Body of pancreas (tissue), 4 donors: ENCODE measurements at places on chromosomes 1 and 21.
A peak's percentile ranks its signal among the peaks of the same experiment; 100 is the strongest.

- no peak for DNase-seq
These were observed 27.7 kb upstream of the NGF start for GRCh38 chr1:115365738-115366137.

DNA sequence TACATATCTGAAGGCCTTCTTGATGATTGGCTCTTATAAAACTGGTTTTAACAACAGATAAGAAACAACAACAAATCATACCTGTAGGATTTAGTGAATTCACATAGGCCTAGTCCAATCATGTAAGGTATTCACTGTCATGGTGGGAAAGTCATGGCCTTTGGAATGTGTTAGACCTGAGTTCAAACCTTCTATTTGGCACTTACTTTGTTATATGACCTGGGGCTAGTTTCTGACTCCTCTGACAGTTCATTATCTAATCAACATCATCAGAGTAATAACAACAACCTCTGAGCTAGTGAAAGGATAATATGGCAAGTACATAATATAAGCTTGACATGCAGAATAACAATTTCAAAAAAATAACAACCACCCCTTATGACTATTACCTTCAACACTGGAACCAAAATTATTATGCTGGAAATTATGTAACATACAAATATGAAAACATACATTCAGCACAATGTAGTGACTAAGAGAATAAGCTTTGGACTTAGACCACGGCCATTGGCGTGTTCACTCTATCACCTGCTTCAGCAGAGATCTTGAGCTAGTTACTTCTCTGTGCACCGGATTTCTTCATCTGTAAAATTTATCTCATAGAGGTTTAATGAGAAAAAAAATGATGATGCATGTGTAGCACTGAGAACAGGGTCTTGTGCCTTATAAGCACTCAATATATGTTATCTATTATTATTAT is 597.6 kb downstream of the LMO4 start:
- DNase-seq: no peak

GRCh38 chr21:29601047-29601446 is 302.3 kb downstream of the BACH1 start:
- DNase-seq: no peak

DNA sequence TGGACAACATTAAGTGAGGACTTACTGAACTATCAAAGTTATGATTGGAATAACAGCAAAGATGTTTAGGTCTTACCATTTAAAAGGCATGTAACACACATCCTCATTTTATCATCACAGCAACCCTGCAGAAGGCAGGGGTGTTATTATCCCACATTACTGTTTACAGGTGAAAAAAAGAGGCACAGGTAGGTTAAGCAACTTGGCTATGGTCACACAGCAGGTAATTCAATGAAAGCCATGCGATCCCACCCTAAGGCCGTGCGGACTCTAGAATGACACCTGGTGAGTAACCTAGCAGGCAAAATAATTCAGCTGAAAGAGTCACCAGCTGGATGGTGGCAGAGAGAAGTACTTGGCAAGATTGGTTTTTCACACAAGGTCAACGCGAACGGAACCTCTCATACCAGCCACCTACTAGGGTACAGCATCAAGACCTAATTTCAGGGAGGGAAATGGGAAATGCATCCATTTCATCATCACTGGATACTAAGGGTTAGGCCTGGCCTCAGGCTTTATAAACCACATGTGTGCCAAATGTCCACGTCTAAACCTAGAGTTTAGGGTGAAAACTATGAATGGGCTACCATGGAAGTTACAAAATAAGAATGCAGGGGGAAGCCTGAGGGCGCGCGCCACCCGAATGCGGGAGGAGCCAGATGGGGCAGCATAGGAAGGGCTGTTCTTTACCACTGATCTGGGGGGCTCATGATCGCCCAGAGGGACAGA is 85.3 kb downstream of the SLC66A1 start:
- DNase-seq: no peak

- DNase-seq: no peak
These were observed 77.4 kb downstream of the STUM start for GRCh38 chr1:226625832-226626576.

- DNase-seq: no peak
These were observed 369 bp upstream of the ZYG11B start for GRCh38 chr1:52725903-52726264.

DNA sequence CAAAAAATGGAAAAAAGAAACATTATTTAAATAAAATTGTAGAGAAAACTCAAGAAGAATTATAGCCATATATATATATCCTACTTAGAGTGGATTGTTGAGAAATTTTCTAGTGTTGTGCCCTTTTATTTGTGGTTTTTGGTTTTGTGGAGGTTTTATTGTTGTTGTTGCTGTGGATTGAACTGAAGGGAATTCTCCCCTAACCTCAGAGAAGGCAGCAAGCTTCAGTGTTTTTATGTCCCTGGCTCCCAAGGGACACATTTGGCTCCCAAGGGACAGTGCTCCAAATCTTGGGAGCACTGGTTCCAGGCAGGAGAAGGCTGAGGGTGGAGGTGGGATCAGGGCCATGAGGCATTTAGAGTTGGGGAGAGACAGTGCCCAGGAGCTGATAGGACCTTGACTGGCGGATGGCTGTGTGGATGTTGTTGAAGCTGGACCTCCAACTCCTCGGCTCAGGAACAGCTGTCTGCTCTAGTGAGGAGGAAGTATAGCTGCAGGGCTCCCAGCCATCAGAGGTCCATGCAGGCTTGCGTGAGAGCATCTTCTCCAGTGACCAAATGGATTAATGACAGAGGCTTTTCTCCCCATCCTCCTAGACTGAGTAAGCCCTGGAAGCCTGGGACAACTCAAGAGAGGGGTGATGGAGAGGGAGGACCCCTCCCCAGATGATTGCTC is 100.5 kb downstream of the TEX35 start:
- DNase-seq: no peak

DNA sequence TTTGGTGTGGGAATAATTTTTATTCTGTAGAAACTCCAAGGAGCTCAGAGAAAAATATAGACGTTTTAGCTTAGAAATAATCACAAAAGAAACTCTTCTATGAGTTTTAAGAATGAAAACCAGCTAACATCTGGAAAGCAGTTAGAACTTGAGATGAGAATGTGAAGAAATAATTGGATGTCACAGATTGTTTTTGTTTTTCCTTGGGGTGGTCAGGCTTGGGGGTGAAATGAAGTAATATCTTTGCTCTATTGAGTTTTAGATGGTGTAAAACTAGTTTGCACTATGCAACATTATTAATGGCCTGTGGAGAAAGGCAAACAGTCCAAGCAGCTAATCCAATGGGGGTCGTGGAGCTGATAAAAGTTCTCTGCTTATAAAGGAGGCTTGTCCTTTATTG is 101.2 kb downstream of the FMN2 start:
- no peak for DNase-seq

- peak; percentile 72 for DNase-seq
These were observed 60.1 kb downstream of the F3 start for GRCh38 chr1:94481473-94481933.

GRCh38 chr1:47853852-47854251 is 143.3 kb downstream of the TRABD2B start:
- no peak for DNase-seq

DNA sequence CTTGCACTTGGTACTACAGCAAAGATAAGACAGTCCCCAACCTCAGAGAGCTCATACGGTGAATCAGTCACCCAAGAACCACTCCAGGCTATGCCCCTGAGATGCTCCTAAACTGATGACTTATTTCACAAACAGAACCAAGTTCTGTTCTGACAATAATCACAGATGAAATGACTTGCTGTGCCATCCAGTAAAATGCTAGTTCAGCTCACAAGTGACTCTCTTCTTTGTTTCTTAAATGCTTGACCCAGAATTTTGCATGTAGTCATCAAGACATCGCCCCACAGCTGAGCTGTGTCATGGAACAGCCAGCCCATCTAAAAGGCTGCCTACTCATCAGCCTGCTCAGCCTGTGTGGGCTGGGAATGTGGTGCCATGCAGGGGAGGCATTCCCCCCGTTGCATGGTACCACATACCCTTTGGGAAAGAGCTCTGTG is 6.1 kb upstream of the SLC19A2 start:
- DNase-seq: no peak

DNA sequence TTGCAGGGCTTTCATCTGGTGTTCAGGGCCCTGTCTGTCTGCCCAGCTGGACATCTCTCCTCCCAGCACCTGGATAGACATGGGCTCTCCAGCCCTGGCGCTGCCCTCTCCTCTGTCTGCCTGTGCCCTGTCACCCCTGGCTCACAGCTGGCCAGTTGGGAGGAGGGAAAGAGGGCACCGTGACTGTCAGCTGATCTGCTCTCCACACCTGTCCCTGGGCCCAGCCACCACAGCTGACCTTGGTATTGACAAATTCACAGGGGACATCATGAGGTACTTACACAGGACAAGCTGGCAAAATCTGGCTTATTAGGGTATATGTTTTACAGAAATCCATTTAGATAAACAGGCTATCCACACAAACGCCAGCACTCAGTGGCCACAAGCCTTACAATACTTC is 8.3 kb downstream of the TNR start:
- no peak for DNase-seq

DNA sequence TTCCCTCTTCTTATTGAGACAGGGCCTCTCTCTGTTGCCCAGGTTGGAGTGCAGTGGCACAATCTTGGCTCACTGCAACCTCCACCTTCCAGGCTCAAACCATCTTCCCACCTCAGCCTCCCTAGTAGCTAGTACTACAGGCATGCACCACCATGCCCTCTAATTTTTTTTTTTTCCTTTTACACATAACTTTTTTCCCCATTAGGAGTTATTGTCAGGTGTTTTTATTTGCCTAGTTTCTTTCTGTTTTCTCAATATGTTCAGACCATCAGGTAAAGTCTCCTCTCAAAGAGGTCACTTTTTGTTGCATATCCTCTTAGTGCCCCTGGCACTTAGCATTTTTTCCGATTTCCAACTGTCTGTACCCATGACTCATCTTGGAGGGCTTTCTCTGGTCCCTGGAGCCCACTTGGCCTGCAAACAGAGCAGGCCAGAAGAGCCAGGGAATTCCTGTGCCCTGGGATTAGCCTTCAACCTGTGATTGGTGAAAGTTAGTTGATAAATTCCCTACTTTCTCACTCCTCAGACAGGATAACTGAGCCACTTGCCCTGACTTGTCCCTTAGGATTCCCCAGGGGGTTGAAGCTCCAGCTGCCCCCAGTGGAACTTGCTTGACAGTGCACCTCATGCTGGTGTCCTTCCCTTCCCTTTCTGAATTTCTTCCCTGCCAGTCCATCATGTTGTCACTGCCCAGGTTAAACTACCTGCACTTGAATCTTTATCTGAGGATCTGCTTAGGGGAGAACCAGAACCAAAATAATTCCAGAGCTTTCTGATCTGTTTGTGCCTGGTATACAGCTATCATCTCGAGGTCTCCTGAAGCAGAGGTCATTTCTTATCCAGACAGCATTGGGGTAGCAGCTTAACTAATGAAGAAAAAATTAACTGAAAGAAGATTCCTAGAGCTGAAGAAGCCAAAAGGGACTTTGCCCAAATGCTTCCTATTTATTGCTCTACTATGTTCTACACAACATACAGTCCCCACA is 2.4 kb downstream of the NTPCR start:
- DNase-seq: peak; percentile 57

GRCh38 chr1:17908945-17909344 is 153.8 kb downstream of the ACTL8 start:
- no peak for DNase-seq
